GM23248 (cell line): ENCODE measurements at places on chromosomes 16 and 17. TPM values are rescaled to one million over a fixed set of nuclear protein-coding genes. Genes with fewer than 3 reads are reported as not detected.

The WFIKKN2 gene
- not detected in 2 replicates for total RNA-seq

The MYL4 gene
- total RNA-seq, result not detected in 2 replicates

The SMIM22 gene
- total RNA-seq, result not detected in 2 replicates

The KRT34 gene
- total RNA-seq, result 73.5 and 77.8 TPM in 2 replicates

The SEC14L5 gene
- total RNA-seq, result not detected in 2 replicates
